ENCODE measurements at places on chromosomes 7 and 10.
A peak's percentile ranks its signal among the peaks of the same experiment; 100 is the strongest.

DNA sequence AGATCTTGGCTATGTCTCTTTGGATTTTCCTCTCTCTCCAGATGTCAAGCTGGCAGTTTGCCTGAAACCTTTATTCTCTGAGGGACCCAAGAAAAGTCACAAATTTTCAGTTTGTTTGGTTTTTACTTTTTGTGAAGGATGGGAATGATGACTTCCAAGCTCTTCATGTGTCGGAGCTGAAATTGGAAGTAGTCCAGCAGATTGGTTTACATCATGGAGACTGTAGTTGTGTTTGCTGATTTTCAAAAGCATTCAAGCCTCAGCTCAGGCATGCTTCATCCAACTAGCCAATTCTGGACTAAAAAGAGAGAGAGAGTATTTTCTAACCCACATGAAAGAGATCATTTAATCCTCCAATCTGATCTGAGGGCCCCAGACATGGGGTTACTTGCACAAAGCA, 326.2 kb upstream of the AUTS2 start:
- DNase-seq, result no peak

GRCh38 chr7:53205006-53205405, 169.6 kb downstream of the POM121L12 start:
- no peak for DNase-seq

DNA sequence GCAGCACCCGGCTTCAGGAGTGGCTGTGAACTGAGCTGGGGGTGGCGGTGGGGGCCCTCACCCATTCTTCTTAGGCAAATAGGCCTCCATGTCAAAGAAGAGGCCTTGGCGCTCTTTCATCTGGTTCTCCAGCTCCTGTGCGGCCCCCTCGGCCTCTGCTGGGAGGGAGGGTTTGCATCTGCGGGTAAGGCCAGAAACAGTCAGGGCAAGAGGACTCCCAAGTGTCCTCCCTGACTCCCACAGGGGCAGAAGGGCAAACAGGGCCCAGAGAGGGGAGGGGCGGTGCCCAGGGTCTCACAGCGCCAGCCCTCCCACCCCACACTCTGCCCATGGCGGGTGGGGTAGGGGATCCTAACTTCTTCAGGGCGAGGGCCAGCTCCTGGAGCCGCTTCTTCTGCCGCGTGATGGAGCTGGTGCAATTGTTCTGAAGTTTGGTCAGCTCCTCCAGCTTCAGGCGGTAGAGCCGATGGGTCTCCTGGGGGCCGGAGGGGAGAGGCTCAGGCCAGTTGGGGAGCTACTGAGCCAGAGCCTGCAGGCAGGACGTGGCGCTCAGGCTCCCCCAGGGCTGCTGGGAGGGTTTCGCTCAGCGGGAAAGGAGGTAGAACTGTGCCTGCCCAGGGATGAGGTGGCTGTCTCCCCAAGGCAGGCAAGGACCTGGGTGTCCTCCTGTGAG, 2.2 kb downstream of the TMEM120A start:
- no peak for DNase-seq

- DNase-seq, result peak; percentile 69
Observed at GRCh38 chr10:7407368-7408290, 3.2 kb downstream of the SFMBT2 start.

DNA sequence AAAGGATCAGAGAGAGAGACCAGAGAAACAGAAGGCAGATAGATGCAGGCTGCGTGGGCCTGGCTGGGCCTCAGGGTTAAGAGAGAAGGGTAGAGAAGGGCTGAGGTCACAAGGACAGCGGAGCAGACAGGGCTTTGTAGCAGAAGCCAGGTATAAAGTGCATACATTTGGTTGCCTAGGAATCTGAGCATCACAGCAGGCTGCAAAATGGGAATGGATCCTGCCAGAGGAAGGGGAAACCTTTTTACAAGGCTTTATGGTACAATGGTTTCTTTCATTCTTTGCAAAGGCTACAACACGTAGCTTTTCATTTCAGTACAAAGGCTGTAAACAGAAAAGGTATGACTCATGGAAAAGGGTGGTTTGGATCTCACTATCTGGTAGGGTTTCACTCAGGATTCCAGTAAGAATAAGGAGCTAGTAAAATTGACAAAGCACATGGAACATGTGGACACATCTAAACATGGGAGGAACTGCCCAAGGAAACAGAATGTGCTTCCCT, 275.1 kb downstream of the DOCK4 start:
- no peak for DNase-seq

DNA sequence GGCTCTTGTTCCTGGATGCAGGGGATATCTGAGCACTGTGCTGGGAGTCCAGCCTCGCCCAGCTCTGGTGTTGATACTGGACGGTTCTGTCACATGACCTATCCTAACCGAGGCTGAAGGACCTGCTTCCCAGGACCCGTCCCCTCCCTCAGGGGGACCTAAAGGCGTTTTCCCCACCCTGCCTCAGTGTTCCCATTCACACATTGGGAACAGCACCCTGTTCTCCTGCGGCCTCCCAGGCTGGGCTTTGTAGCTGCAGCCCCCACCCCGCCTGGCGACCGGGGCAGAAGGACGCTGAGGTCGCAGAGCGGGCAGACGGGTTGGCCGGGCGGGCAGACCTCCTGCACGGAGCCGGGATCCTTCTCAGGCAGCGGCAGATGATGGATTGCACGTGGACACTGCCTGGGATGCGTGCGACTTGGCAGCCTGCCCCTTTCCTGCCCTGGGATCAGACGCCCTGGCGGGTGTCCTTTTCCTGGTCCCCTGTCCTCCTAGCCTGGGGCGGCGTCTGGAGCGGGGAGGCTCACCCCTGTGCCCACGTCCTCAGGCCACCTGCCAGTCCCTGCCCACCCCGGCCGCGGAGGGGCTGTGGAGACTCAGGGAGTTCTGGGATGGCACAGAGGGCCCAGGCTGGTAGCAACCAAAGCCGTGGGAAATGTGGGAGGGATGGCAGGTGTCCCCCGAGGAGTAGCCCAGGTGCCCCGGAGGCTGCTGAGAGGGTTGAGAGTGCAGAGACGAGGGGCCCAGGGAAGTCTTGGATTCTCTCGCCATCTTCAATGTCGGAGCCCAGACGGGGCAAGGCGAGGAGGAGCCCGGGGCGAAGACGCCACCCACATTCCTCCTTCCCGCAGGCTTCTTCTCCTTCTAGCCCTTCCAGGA, 17.2 kb upstream of the PSMG3 start:
- no peak for DNase-seq

GRCh38 chr10:119100434-119101238, 3.3 kb upstream of the DENND10 start:
- no peak for DNase-seq

DNA sequence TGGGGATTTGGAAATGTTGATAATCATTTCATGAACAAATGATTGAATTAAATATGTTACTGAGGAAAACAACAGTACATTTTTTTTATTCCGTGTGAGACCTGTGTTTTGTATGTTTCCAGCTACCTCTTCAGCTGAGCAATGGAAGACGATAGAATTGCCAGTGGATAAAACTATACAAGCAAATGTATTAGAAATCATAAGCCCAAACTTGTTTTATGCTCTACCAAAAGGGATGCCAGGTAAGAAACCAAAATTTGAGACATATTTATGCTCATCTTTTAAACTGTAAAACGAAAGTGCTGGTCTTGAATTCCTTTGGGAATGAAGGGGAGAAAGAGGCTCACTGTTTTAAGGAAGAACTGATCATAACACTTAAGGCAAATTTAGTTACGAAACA, 17.8 kb upstream of the VWA2 start:
- DNase-seq, result no peak

DNA sequence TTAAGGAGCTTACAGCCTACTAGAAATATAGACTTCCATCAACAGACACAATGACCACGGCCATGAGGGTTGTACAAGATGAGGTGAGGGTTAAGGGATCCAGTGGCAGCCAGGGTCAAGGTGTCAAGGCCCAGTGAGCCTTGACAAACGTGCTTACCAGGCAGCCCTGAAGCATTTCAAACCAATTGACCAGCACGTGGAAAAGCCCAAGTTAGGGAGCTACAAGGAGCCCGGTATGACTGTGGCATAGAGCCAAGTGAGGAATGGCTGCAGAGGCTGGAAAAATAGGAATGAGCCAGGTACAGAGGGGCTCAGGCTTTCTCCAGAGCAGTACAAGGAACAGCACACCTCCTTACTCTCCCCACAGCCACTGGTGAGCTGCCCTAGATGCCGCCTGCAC, 12.7 kb downstream of the AFAP1L2 start:
- DNase-seq, result no peak

DNA sequence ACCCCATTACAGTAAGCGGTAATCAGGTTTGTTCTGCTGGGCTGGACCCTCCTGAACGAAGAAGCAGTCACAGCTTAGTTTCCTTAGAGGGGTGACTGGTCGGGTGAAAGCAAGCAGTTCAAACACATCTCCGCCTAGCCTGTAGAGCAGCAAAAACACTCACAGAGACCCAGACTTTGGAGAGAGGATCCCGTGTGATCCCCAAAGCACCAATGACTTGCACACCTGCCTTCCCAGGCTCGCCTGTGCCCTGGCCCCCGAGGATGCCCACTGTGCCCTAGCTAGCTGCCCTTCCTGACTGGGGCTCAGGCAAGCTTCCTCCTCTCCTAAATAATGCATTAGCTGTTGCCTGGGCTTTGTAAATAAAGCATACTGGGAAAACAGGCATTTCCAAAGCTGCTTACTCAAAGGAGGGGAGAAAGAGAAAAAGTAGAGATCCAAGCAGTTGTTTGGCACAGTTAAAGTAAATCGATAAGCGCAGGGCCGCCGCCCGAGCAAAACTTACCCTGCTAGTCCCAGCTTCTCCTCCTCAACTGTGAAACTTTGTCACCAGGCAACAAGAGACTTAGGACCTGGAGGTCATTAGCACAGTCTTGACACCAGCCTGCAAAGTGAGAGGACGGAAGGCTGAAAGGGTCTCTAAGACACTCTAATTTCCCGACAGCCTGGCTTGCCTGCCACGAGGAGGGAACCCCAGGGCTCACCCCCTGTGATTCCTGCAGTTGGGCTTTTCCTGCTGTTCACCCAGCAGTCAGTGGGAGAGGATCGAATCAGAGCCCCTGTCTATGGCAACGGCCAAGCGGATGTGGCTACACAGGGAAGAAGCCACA, 4.8 kb downstream of the LRRC18 start:
- no peak for DNase-seq

GRCh38 chr7:133770863-133771492, 356.2 kb upstream of the LRGUK start:
- DNase-seq, result no peak

DNA sequence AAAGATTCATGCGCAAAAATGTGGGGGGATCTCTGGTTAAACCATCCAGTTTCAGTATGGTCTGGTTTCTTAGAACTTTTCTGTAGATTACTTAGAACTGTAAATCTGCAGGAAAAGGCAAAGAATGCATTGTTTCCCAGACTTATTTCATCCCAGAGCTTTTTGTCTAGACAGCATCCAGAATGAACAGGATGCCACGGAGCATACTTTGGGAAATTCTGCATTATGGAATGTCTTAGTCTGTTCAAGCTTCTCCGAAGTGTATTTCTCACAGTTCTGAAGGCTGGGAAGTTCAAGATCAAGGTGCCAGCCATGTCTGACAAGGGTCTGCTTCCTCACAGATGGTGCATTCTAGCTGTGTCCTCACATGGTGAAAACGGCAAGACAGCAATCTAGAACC, 136.3 kb downstream of the INHBA start:
- DNase-seq, result no peak

GRCh38 chr10:131655101-131655849, 245.5 kb upstream of the PPP2R2D start:
- DNase-seq, result no peak

DNA sequence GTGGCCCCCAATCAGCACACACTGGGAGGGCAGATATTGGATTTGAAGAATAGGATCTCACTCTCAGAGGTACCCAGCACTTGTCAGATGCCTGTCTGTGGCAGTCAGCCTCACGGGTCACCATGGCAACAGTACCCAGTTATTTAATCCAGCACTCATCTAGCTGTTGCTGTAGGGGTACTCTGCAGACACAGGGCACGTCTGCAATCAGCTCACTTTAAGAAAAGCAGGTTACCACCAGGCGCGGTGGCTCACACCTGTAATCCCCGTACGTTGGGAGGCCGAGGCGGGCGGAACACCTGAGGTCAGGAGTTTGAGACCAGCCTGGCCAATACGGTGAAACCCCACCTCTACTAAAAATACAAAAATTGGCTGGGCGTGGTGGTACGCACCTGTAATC, 11.9 kb downstream of the SFXN4 start:
- no peak for DNase-seq

DNA sequence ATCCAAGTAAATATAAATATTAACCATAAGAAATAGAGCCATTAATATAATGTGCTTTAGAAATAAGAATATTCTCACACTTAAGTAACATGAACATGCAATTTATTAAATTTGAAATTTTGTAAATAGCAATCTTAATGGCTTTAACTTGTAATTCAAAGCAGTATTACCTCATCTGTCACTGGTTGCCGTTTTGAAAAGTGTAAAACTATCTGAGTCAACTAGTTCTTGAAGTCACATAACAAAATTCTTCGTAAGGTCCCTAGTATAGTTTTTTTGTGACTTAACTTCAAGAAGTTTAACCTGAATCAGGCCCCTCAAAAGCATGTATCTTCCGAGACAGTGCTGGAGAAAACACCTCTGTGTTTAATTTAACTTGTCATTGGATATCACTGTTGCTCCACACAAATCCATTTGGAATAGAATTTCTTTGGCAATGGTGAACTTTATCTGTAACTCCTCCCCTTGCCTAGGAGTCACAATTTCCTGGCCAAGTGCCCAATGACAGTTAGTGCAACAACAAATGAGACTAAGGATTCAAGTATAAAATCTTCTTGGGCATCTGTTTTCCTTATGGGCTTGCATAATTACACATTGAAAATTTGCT, 47.1 kb downstream of the NT5C2 start:
- no peak for DNase-seq

DNA sequence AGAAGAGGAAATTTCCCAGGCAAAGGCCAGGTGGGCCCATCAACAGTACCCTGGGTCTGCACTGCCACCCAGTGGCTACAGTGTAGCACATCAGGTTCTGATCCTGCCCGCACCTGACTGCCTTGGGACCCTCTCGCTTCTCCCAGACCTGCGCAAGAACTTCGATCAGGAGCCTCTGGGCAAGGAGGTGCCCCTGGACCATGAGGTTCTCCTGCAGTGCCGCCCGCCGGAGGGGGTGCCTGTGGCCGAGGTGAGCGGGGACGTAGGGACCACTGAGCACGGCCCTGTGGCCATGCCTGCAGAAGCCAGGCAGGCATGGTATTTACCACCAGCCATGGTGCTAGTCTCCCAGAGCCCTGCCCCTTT, 33.9 kb upstream of the SLC29A3 start:
- no peak for DNase-seq

GRCh38 chr7:122528879-122529481, 169.9 kb downstream of the RNF133 start:
- DNase-seq, result no peak

DNA sequence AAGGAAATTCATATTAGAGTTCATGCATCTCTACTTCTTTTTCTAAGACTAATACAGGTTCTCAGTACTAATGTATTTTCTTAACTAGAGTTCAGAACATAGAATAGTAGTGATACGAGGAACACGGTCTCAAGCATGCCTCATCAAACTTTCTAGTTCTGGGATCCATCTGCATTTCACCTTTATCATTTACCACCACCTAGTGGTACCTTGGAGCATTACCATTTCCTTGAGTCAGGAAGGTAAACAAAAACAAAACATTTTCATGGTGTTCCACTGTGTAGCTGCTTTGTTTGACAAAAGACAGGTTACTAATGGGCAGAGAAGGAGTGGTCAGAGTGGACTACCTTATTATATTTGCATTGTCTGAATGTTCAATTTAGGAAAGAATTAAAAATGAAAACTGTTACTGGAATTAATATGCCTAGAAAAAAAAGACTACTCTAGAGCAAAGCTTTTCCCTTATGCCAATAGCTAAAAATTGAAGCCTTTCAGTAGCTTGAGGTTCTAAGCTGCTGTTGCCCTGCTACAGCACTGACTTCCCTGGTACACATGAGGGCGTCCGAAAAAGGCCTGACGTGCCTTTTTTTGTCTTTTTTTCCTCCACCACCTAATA, 44.5 kb downstream of the STARD3NL start:
- DNase-seq, result peak; percentile 35

Measured in naive thymus-derived CD4-positive, alpha-beta T cell (primary cell).